ENCODE measurements at places on chromosomes 6 and 20.

DNA sequence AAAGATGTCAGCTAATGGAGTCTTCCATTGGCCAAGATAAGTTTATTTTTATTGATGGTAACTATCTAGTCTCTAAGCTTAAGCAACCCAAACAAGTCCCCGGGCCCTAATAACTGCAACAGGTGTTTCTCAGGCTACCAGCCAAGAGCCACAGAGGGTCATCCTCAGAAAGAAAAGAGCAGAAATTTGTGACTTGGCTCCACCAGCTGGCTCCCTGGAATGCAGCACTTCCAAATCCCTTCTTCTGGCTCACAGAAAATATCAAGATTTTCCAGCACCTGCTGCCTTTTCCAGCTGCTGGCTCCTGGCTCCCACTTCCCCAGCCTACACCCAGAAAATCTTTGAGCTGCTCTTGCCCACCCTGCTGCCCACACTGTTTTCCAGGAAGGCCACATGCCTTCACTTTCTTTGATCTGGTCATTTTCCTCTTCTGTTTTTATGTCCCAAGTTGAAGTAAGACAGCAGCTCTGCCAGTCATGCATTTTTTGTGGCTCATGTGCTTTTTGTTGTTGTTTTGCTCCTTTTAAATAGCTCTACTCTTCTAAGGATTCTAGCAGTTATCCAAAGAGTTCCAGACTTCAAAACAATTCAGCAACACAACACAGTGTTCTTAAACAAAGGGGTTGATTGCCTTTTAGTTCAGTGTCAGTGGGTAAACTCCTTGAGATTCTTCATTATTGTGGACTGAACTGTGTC lies 151.0 kb upstream of the SMLR1 start:
- DNase-seq = peak; percentile 36

- DNase-seq = peak; percentile 94
Measured at GRCh38 chr6:13873288-13874190, 51.2 kb upstream of the RNF182 start.

DNA sequence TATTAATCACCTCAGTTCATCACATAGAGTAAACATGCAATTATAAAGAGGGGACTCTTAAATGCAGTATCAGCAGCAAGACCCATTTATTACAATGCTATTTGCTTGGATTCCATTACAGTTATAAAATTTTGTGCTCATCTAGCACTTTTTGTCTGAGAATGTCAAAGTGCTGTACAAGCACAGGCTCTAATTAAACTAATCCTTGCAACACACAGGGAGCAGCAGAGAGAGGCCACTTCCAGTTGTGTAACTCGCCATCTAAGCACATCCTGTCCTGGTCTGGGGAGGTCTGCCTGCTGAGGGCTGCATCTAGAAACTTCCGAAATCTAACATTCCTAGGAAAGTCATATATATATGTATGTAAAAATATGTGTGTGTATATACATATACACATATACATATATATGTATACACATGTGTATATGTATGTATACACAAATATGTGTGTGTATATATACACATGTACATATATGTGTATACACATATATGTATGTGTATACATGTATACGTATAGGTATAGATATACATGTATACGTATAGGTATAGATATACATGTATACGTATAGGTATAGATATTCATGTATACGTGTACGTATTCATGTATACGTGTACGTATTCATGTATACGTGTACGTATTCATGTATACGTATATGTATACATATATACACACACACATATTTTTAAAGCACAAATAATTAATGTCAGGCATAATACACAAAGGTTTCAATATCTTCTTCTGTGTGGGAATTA lies 136.4 kb upstream of the JARID2 start:
- DNase-seq = no peak

- DNase-seq = no peak
Measured at GRCh38 chr6:142258757-142259156, 43.0 kb upstream of the ADGRG6 start.

DNA sequence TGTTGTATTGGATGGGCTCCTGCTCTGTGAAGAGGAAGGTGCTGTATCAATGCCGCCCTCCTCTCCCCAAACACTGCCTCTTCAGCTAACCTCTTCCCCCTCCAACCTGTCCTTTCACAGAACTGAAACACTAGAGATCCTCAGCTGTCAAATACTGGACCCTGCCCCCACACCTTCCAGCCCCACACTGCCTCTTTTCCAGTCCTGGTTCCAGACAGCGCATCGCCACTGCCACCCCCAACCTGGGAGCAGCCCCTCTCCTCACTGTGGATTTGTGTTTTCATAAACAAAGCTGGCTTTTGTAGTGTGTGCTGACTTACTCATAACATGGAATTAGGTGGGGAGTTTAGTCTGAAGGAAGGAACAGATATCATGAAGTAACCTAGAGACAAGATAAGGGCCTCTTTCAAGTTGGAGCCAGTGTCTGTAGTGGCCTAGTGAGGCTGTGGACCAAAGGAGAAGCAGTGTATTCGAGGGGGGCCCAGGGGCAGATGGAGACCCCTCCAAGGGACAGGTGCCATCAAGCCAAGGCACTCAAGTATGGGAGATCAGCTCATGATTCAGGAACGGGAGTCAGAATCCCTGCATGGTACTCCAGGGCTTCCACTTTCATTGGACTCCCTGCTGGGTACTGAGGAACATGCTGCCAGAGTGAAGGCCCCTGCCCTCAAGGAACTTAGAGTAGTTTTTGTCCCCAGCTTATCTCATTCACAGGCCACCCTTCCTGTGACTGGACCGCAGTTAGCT lies 2.1 kb downstream of the SCUBE3 start:
- DNase-seq = no peak

DNA sequence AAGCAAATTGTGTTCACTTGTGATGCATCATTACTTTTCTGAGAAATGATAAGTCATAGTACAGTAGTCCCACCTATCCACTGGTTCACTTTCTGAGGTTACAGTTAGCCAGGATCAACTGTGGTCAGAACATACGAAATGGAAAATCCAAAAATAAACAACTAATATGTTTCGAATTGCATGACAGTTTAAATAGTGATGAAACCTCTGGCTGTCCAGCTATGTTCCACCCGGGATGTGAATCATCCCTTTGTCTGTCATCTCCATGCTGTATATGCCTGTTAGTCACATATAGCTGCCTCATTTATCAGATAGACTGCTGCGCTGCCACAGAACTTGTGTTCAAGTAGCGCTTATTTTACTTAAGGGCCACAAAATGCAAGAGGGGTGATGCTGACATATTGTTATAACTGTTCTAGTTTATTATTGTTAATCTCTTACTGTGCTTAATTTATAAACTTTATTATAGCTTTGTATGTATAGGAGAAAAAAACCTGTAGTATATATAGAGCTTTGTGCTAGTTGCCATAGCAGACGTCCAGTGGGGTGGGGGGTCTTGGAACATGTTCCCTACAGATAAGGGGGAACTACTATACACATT lies 29.2 kb downstream of the AFDN start:
- DNase-seq = no peak

GRCh38 chr6:108295676-108296075 lies 822 bp downstream of the AFG1L start:
- no peak for DNase-seq

- peak; percentile 19 for DNase-seq
Measured at GRCh38 chr6:13710552-13711323, 897 bp downstream of the RANBP9 start.

DNA sequence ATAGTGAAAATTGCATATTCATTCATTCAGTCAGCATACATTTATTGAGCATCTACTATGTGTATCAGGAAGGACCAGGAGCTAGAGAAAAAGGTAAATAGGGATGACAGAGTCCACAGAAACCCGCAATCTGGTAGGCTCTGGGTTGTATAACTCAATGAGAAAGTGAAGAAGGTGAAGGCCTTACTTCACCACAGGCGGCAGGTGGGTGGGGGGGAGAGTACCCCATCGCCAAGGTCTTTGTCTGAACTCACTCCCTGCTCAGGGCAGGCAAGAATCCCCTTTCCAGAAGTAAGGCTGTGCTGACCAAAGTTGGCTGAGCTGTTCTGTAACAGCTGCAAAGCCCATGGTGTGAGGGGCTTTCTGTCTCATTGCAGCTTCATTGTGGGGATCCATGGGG lies 81.3 kb downstream of the CDH26 start:
- no peak for DNase-seq

DNA sequence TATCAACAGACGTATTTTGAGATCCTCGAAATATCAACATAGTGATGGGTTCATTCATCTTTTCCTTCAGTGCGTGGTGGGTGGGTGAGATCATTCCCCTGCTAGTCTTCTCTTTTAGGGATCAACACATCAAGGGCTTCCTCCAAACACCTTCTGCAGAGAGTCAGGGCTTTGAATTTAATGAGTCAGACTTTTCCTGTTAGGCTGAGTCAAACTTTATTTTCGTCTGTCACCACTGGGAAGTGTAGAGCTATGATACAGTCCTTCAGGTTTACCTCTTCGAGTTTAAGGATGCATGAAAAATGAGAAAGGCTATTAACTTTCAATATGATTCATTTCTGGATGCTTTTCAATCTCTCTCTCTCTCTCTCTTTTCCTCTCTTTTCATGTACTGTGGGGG lies 189.1 kb downstream of the BMP2 start:
- no peak for DNase-seq

GRCh38 chr20:58634521-58635278 lies 16.4 kb upstream of the STX16 start:
- DNase-seq = no peak

- no peak for DNase-seq
Measured at GRCh38 chr6:130187335-130188206, 35.2 kb downstream of the SAMD3 start.

- peak; percentile 92 for DNase-seq
Measured at GRCh38 chr6:26020329-26021000, 57.9 kb downstream of the TRIM38 start.

- no peak for DNase-seq
Measured at GRCh38 chr6:141017941-141018340, 1114.8 kb upstream of the GJE1 start.

- DNase-seq = peak; percentile 3
Measured at GRCh38 chr20:1184638-1185315, at the start of gene TMEM74B. Gene TMEM74B (minus strand): TSS chr20:1184981. CDS start chr20:1183801, 1,180 bp downstream.

DNA sequence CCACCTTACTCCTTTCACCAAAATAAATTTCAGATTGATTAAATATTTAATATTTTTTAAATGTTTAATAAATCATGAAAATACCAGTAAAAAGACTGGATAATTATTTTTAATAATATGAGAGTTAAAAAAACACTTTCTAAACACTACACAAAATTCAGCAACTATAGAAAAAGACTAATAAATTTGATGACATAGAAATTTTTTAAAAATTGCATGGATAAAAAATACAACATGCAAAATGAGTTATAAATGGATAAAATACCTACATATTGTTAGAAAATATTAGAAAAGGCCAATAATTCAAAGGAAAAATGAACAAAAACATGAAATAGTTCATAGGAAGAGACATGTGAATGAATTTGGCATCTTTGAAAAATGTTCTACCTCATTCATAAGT lies 101.0 kb upstream of the EDN1 start:
- no peak for DNase-seq

DNA sequence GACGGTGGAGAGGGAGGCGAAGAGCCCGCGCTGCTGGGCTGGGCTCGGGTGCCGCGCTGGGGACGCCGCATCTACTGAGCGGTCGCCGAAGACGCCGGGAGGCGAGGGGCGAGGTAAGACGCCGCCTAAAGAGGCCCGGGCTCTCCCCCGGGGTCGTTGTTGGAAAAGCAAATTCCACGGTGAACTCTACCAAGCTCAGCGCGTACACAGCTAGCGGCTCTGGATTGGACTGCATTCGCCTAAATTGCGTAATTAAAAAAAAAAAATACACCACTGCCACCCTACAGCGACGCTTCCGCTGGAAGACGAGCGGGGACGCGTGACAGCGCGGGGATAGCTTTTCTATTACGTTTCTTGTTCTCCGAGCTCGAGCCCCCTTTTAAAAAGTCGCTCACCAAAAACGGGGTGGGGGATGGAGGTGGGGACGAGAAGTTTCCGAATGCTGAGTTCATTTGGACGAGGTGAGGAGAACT lies 92.0 kb upstream of the PRDM1 start:
- DNase-seq = no peak

DNA sequence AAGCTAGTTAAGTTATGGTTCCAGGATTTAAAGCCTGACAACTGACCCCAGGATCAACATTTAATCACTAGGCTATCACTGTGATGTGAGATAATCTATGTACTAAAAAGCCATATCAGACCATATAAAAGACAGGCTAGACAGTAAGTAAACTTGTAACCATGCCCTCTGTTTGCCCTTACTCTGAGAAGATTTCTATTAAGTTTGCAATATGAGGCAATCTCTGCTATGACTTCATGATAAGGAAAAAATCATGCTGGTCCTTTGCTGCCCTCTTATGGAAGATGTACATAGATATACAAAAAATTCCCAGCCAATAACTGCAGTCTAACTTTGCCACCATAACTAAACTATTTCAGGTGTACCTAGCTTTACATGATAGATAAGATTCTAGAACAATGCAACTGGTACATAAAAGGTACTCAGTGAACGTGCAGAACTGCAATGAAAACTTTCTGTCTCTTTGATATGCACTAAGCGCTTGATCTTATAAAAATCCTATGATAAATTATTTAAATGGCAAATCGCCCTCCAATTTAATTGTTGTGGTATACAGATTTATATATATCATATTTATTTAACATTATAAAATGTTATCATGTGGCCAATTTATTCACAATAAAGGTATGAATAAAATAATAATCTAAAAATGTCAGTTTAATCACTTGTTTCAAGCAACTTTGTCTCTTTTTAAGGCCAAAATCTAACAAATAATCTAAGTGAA lies 70.5 kb downstream of the FAM217A start:
- peak; percentile 19 for DNase-seq

All from NCI-H1105 (cell line).